Motor neuron (in vitro differentiated cells): ENCODE measurements at places on chromosomes 12 and 14.

GRCh38 chr12:119644930-119645329 lies 23.0 kb upstream of the PRKAB1 start:
- ATAC-seq: no peak

- ATAC-seq: no peak
These were observed 525 bp downstream of the ATP5F1B start for GRCh38 chr12:56645201-56645716.

GRCh38 chr12:94326234-94326633 lies 133.4 kb downstream of the CEP83 start:
- no peak for ATAC-seq

DNA sequence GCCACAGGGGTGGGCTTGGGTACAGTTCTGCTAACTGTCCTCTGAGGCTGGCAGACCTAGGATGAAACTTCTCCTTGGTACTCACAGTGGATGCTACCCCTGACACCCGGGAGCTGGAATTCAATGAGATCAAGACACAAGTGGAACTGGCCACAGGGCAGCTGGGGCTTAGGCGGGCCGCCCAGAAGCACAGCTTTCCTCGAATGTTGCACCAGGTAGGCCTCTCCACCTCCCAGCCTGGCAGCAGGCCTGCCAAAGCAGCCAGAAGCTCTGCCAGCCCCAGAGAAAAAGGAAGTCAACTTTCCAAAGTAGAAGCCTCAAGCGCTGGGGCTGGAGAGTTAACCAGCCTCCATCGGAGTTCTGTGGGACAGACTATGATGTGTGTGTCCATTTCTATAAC lies 2.4 kb upstream of the NRL start:
- ATAC-seq: no peak

DNA sequence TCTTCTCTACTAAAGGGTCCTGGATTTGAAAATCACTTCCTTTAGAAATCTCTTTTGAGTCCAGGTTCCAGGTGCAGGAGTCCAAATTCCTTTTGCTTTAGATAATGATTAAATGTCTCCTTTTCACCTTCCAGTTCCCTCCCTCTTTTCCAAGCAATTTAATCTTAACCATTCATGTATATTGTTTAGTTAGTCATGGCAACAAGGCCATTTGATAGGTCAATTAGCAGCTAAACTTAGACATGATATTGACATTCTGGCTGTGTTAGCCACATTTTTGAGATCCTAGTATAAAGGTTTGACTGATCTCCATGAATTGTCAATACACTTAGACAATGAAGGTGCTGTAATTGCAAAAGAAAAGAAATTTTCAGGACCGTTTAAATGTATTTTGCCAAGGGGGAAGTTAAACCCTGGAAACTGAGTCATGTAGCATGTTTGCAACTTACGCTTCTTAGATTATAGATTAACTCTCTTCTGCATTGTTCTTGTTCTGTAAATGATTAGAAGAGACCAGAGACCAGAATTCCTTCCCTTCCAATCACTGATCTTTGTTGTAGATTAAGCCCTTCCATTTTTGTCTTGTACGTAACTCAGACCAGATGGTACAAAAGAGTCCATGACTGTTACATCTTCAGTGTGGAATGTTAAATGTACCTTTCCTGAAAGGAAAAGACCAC lies 12.4 kb upstream of the C12orf75 start:
- no peak for ATAC-seq

DNA sequence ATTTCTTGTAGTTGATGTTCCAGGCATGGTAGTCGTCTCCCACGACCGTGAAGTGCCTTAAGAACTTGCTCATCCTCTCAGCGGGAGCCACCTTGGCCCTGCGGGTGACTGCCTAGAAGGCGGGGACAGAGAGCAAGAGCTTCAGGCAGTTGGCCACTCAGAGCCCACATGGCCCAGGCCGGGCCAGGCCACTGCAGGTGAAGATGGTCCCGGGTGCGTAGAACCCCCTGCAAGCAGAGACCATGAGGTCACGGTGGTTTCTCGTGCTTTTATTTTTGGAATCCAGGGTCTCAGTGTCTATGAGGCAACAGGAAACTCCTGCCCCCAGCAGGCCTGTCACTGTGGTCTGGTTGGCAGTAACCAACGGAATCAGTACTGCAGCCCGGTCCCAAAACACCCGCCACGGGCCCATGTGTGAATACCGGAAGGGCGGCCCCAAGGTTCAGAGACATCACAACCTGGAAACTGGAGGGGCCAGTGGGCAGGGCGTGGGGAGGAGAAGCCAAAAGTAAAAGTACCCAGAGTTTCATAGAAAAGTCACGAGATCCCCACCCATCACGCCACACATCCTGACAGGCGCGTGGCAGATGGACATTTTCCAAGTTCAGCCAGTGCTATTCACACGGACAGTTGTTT lies 27.5 kb downstream of the HVCN1 start:
- no peak for ATAC-seq

GRCh38 chr14:81169711-81170103 lies 51.1 kb downstream of the GTF2A1 start:
- peak; percentile 38 for ATAC-seq

DNA sequence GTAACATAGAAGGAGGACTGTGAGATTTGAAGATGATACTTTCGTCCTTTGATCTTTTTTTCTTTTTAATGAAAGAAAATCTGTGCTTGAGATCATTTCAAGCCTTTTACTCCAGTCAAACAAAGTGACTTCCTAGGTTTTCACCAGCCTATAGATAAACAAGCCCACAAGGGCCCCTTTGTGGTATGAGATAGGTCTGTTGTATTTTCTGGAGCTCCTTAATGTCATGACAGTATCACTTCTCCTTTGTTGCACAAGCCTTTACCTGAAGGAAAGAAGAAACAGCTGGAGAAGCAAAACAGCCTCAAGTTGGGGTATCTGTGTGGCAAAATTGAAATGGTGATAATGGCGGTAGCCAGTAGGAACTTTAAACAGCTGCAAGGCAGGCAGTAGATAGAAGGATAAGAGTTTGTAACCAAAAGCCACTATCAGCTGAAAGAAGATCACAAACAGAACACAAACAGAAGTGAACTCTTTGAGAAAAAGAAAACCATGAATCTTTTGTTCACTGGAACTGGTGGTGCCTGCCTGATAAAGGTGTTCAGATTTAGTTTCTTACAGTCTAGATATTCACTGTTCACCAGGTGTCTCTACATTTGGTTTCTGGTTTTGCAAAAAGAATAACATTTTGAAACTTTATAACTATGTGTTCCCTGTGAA lies 96.8 kb downstream of the LGR5 start:
- ATAC-seq: no peak

GRCh38 chr12:83865431-83865830 lies 1047.2 kb downstream of the SLC6A15 start:
- ATAC-seq: no peak

DNA sequence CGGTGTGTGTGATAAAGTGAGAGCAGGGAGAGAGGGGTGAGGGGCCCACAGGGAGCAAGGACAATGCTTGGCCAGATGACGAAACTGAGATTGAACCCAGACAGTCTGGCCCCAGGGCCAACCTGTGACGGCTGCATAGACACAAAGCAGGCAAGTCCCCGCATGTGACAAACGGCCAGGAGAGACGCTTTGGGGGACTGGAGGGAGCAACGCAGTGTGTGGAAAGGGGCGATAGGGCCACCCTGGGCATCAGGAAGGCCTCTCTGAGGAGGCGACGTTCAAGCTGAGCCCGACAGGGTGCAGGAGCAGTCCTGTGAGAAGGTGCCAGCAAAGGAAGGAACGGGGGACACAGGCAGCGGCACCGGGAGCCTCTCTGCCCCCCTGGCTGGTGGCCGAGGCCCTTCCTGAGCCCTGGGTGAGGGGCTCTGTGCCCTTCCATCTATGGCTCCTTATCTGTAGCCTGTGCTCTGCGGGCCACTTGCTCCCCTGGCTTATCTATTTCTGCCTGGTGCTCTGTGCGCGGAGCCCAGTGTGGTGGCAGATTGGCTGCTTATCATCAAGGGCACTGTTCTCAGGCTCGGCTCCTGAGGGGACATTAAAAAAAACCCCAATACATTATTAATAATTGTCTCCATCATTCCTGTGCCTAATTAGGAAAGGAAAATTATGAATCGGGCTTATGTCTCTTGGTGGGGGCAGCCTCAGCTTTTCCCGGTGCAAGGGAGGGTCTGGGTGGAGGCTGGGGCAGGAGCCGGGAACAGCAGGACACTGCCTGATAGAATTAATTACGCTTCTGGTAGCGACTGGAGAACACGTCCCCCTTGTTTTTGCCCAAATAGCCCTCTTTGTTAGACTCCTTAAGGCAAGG lies 39.8 kb downstream of the PRIMA1 start:
- peak; percentile 13 for ATAC-seq

- no peak for ATAC-seq
These were observed 196.6 kb upstream of the DCN start for GRCh38 chr12:91379051-91379775.

GRCh38 chr12:132329036-132329719 lies at the start of gene GALNT9:
GALNT9 (minus strand) TSS chr12:132329589; CDS start chr12:132329203, 386 bp downstream.
- ATAC-seq: peak; percentile 76

DNA sequence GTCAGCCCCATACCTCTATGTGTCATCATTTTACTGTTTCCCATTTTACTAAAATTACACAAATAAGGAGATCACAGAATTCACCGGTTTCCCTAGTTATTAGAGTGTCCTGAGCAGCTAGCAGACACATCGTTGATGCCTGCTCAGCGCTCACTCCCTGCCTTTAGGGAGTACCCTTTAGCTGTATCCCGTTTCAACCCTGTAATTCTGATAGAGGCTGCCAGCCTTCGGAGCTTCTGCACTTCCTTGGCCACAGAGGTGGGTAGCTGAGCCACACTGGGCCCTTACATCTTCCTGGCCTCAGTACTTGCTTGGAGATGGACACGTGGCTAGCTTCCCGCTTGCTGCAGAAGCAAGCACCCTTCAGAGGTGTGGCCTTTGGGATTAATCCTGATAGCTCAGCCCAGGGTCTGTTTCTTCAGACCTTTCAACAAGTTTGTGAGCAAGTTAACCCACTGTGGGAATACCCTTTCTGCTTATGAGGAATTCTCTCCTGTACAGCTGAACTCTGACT lies 14.3 kb upstream of the FBXW8 start:
- ATAC-seq: no peak

GRCh38 chr14:103206023-103206481 lies 82.8 kb downstream of the TNFAIP2 start:
- ATAC-seq: no peak

- ATAC-seq: no peak
These were observed 743.9 kb upstream of the FLRT2 start for GRCh38 chr14:84785996-84786395.

GRCh38 chr12:70529647-70530046 lies 107.6 kb downstream of the PTPRB start:
- ATAC-seq: no peak

DNA sequence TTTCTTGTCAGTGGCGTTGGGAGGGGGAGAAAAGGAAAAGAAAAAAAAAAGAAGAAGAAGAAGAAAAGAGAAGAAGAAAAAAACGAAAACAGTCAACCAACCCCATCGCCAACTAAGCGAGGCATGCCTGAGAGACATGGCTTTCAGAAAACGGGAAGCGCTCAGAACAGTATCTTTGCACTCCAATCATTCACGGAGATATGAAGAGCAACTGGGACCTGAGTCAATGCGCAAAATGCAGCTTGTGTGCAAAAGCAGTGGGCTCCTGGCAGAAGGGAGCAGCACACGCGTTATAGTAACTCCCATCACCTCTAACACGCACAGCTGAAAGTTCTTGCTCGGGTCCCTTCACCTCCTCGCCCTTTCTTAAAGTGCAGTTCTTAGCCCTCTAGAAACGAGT lies 1.9 kb downstream of the ASCL1 start:
- ATAC-seq: no peak

GRCh38 chr12:131091976-131092691 lies 138.4 kb downstream of the ADGRD1 start:
- ATAC-seq: peak; percentile 7

DNA sequence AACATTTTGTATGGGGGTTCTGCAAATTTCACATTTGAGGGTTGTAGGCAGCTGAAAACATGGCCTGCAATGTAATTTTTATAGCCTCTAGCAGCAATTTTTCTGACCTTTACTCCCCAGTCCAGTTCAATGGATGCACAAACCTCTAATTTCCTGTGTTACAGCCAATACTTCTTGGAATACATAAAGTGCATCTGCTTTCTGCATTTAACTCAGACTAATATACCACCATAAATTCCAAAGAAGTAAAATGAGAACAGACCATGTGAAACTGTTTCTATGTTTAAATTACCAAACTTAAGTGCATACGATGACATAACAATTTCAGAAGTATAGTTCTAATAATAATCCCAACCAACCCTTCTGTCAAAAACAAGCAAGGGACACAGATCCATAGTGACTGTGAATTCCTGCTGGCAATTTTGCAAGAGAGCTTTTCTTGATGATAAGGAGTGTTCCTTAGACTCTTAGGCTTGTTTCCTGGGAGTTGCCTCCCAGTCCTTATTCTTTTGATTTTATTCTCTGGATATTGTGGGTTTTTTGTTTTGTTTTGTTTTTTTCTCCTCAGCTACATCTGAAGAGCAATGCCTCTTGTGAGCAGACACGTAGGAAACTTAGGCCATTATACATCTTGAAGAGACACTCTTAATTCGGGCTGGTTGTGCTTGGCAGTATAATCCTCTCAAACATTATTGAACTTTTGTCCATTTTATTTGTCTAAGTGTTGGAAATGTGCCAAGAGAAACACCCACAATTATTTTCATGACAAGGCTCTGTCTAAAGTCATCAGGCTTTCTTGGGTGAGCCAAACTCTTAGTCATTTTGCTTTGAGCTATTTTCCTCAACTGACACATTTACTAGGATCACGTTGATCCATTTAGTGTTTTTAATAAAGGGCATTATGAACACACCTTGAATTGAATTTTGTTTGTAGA lies 51.3 kb upstream of the RERGL start:
- no peak for ATAC-seq

DNA sequence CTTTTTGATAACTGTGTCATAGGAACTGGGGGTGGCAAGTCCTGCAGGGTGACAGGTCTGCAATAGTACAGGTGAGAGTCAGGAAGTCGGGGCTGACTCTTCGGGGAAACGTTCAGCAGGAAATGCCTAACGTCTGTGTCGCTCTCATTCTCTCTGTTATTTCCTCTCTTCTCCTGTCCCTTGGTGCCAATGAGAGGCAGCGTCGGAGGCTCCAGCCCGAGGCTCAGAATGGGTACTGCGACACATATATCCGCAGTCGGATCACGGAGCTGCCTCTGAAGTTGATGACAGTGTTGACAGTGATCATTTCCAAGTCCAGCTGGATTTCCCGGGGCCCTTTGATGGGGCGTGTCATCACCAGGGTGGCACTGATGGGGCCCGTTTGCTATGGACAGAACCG lies 2.7 kb upstream of the TC2N start:
- ATAC-seq: no peak

GRCh38 chr12:113069751-113070116 lies 13.2 kb downstream of the DTX1 start:
- no peak for ATAC-seq
